NCI-H460 (cell line): ENCODE measurements at places on chromosomes 11 and 22.

- no peak for DNase-seq
Measured at GRCh38 chr22:38465673-38466490, 2.0 kb upstream of the KDELR3 start.

- no peak for DNase-seq
Measured at GRCh38 chr22:46761539-46762237, 762 bp upstream of the TBC1D22A start.

- DNase-seq, result no peak
Measured at GRCh38 chr11:71222318-71223080, 29.9 kb downstream of the SHANK2 start.

DNA sequence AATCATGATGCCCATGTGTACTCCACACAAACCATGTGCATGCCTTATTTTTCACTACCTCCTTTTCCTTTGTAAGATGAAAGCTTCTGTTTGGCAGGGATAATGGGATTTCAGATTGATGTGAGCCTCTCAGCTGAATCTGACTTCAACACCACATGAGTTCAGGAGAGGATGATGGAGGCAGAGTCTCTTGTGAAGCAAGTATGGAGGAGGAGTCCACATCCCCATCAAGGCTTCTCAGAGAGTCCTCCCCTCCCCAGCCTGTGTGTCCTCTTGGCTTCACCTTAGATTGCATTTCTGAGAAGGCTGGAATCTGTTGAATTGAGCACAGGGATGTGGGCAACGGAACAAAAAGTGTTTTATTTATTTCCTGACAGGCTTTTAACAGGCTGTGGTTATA is 370.4 kb downstream of the FAT3 start:
- DNase-seq, result no peak

GRCh38 chr22:36244522-36245391 is 5.4 kb upstream of the APOL2 start:
- no peak for DNase-seq

- no peak for DNase-seq
Measured at GRCh38 chr11:118310781-118311485, 6.4 kb downstream of the CD3E start.

- DNase-seq, result no peak
Measured at GRCh38 chr11:102234779-102235439, 82.4 kb upstream of the BIRC3 start.

DNA sequence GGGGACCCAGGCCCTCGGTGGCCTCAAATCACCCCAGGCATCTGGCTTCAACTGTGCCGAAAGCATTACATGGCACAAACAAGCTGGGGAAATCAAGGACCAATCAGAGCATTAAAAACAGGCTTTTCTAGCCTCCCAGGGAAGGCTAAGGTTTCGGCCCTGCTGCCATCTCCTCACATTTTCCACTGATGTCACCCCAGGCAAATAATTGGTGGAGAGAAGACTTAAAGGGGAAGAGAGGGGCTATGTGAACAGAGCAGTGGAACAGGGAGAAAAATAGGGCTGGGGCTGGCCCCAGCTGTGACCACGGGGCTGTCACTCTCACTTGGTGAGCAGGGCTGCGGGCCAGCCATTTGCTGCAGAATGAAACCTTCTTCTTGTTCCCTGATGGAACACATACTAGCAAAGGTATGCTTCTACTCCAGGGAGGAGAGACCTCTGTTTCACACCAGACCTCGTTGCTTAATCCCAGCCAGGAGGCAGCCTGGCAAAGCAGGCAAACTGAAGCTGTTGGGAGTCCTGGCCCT is 581.3 kb downstream of the SOX6 start:
- no peak for DNase-seq

DNA sequence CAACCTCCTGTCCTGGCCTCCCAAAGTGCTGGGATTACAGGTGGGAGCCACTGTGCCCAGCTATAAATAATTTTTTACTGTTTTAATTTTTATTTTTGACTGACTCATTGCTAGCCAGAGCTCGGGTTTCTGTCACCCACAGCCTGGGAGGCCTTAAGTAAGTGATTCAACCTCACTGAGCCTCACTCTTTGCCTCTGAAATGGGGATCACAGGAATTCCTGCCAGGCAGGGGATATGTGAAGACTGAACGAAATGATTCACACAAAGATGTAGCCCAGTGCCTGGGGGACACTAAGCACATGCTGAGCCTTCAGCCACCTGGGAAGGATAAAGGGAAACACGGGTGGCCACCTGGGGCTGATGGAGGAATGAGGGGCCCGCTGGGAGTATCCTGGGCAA is 3.8 kb upstream of the LRRC74B start:
- DNase-seq, result no peak

- peak; percentile 78 for DNase-seq
Measured at GRCh38 chr22:45548991-45549761, 46.5 kb downstream of the FBLN1 start.

DNA sequence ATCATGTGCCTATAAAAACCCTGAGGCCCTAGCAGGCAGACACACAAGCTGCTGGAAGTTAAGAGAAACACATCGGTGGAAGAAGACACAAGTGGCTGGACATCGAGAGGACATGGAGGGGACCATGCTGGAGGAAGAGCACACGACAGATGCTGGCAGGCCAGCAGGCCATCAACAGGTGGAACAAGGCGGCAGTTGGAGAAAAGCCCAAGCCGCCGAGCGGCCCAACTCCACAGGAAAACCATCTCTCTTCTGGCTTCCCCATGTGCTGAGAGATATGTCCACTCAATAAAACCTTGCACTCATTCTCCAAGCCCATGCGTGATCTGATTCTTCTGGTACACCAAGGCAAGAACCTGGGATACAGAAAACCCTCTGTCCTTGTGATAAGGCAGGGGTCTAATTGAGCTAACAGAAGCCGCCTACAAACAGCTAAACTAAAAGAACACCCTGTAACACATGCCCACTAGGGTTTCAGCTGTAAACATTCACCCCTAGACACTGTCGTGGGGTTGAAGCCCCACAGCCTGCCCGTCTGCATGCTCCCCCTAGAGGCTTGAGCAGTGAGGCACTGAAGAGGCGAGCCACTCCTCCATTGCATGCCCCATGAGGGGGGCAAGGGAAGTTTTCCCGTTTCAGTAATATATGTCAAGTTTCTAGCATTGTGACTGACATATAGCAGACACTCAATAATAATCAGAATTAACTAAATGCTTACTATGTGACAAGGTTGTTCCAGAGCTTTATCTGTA is 39.0 kb upstream of the MMP20 start:
- no peak for DNase-seq

- DNase-seq, result no peak
Measured at GRCh38 chr11:28026634-28027290, 81.2 kb downstream of the KIF18A start.

- no peak for DNase-seq
Measured at GRCh38 chr11:120079750-120080610, 57.9 kb downstream of the TRIM29 start.

- DNase-seq, result no peak
Measured at GRCh38 chr11:77036398-77036797, 2.2 kb downstream of the B3GNT6 start.

- DNase-seq, result no peak
Measured at GRCh38 chr11:117385906-117386305, 58.3 kb downstream of the CEP164 start.

- no peak for DNase-seq
Measured at GRCh38 chr11:7467652-7468051, 17.7 kb upstream of the OLFML1 start.

GRCh38 chr11:2574553-2575535 is 125.0 kb downstream of the KCNQ1OT1 start:
- no peak for DNase-seq

DNA sequence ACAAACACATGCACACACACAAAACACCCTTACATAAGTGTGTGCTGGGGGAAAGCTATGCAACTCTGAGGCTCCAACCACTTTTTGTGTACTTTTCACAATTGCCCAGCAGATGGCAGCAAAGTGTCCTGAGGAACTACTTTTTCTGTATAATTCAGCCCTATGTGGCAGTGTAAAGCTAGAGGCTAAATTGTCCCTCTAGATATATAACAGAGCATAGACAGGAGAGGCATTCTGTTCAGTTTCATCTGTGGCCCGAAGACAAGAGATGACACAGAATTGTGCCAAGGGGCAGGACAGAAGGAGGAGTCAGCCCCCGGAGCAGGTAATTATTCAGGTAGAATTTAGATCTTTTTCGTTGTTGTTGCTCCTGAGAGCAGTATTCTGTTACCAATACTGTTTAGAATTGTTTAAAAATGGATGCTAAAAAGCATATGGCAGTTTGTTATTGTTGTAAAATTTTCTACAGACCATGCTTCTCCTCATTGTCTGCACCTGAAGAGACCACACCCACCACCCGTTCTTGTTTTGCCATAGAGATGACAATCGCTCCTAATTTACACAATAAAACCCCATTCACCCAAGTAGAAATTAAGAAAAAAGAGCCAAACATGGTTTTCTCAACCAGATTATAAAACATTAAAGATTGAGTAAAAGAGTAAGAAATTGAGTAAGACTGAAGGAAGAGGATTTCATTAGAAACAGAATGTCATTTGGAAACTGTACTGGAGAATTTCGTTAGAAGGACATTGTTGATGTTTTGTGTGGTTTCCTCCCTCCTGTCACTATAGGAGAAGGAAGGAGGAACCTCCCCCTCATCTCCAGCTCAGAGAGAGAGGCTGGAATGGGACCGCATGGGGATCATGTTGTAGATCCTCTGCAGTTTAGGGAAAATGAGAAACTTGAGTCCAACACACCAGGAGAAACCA is 14.5 kb upstream of the MS4A7 start:
- peak; percentile 48 for DNase-seq

- DNase-seq, result no peak
Measured at GRCh38 chr11:66749091-66749490, 20.1 kb upstream of the SPTBN2 start.

- no peak for DNase-seq
Measured at GRCh38 chr11:132358573-132358953, 988.1 kb downstream of the NTM start.

DNA sequence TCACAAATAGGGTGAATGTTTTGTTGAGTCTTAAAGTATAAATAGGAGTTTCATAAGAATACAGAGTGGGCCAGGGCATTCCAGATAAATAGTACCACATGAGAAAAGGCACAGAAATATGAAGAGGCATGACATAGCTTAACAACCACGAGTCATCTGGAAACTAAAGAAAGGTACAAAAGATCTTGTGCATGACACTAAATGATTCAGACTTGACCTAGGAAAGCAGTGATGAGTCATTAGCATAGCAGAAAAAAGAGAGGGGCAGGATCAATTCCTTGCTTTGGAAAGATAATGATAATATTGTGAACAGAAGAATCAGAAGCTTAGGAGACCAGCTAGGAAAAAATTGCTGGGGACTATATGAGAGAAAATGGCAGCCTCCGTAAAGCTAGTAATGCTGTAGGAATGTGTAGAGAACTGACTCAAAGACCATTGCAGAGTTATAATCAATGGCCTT is 47.6 kb upstream of the FIBIN start:
- DNase-seq, result no peak

DNA sequence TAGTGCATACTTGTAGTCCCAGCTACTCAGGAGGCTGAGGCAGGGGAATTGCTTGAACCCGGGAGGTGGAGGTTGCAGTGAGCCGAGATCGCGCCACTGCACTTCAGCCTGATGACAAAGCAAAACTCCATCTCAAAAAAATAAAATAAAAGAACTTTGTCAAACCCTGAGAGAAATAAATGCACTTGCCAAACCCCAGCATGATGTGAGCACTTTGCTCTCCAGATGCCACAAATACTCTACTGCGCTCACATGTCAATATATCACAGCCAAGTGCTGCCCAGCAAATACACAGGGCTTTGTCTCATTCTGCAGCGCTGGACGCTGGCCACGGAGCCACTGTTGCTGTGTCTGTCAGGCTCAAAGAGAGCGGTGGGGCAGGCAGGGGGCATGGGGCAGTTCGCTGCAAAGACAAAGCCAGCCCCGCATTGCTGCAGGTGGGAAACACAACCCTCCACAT is 45.1 kb downstream of the AHNAK start:
- no peak for DNase-seq

- DNase-seq, result no peak
Measured at GRCh38 chr22:17732251-17732854, 41.9 kb downstream of the BID start.

DNA sequence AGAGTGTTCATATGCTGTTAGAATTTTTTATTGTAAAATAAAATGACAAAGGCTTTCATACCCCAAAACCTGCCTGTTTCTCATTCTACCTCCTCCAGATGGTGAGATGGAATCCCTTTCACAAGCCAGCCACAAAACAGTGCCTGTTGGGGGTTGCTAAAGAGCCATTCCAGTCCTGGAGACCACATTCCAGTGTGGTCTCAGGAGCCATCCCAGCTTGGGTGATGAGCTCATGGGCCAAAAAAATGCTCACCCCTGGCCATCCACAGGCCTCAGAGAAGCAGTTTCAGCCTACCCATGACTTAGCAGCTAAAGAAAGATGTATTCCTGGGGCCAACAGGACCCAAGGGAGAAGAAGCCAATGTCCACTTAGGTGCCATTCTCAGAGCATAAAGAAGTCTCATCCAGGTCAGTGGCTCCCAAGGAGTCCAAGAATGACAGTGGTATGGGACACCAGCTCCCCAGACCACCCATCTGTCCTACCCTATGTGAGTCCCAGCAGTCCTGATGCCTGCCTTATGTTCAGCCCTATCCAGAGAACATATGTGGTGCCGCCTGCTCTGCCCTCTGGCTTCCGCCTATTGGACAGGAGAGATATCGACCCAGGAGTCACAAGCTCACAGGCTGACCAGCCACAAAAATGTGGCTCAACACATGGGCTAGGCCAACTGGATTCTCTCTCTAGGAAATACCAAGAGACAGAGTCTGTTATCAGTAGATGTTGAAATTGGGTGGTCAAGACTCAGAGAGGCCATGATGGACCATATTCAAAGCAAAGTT is 26.4 kb downstream of the C11orf91 start:
- no peak for DNase-seq

DNA sequence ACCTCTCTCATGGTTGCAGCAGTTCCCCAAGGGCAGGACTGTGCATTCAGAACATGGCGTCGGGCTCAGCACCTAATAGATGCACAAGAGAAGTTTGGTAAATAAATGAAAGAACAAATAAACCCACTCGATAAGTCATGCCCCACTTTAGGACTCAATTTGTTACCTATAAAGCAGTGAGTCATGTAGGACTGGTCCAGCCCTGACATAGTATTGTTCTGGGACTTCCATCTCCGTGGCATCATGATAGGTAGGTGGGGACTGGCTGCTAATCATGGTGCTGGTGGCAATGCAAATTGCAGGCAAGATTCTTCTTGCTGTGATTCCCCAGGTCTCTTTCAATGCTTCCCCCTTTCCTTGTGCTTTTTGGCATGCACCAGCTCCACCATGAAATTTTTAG is 118.2 kb upstream of the CSNK2A3 start:
- DNase-seq, result no peak

- no peak for DNase-seq
Measured at GRCh38 chr22:46117206-46118199, 32.8 kb upstream of the PPARA start.

DNA sequence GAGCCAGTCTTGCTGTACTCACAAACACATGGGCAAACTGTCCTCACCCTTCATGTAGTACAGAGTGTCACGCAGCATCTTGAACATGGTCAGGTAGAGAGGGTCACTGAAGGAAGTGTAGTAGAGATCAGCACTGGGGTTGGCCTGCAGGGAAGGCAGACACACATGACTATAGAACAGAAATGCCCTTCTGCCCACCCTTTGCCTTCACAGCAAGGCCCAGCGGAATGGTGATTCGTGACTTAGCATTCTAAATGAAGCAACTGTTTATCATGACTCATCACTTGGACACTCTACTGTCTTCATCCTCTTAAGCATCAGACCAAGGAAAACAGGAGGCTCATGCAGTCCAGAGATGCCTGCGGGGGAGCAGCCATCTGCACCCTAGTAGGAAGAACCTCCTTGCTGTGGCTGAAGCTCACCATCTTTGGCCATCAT is 33.4 kb downstream of the SERPIND1 start:
- peak; percentile 49 for DNase-seq

GRCh38 chr22:29511126-29511862 is 31.3 kb downstream of the NEFH start:
- DNase-seq, result no peak

GRCh38 chr11:35810045-35810645 is 133.7 kb upstream of the LDLRAD3 start:
- DNase-seq, result no peak
